ENCODE measurements at places on chromosomes 5 and 9.

DNA sequence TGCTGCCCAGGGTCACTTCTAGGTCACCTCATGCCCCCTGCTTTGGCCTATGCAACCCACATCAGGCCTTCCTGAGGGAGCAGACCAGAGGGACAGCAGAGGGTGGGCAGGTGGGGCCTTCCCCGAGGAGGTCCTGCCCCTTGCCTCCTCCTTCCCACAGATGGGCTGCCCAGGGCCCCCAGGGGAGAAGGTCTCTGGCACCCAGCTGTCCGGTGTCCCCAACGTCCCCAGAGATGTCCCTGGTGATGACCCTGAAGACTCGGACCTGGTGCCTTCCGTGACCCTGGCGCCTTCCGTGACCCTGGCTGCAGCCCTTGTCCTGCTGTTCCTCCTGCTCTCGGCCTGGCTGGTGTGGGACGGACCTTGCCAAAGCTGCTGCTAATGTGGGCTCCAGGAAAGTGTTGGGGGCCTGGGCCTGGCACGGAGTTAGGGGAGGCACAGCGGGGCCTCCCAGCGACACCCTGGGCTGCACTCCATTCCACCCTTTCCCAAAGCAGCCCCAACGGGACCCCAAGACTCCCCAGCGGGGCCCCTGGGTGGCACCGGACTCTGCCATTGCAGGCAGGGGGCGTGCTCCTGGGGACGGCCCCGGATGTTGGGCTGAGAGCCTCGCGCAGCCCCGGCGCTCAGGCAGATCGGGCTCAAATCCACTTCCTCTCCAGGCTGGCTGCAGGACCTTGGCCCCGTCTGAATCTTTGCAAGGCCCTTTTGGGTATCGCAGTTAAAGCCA is 6.8 kb upstream of the SLC2A6 start:
- DNase-seq, result no peak

- DNase-seq, result no peak
Measured at GRCh38 chr5:119681734-119682133, 52.4 kb downstream of the FAM170A start.

GRCh38 chr9:125894566-125894965 is 147.4 kb downstream of the PBX3 start:
- no peak for DNase-seq

DNA sequence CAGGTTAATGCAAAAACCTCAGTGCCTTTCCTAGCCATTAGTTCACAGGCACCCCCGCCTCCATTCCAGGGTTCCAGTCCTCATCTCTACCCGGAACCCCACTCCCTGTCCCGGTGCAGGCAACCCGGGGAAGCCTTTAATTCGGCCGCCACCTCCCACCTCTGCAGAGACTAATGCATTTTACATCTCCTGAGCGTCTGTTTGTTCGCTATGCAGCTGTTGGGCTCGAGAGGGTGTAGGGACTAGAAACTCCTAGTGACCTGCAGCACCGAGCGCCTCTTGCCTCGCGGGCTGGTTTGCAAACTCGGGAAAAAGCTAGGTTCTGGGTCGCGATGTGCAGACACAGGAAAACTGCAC is 3.6 kb downstream of the GDNF start:
- no peak for DNase-seq

DNA sequence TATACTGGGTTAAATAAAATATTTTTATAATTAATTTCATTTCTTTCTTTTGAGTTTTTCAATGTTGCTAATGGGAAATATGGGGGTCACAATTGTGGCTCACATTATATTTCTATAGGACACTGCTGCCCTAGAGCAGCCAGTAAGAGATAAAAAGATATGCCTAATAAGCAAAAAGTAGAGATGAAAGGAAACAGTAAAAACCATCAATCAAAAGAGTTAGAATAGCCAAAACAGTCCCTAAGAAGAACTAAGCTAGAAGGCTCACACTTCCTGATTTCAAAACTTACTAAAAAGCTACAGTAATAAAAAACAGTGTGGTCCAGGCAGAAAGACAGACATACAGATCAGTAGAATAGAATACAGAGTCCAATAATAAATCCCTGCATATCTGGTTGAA is 104.4 kb downstream of the FANCC start:
- no peak for DNase-seq
